Liver (tissue), 10 donors: ENCODE measurements at places on chromosomes 3 and 15. TPM values are rescaled to one million over a fixed set of nuclear protein-coding genes. Genes with fewer than 3 reads are reported as not detected.

GRCh38 chr3:72593881-72594397 lies 254.3 kb downstream of the SHQ1 start:
- no peaks in the 10 kb centered on the region for H3K27me3 ChIP-seq
- no peak overlapping the region for H3K4me3 ChIP-seq
- peaks cover 9% of the 10 kb centered on the region for H3K4me1 ChIP-seq
- H3K27ac ChIP-seq = peak overlapping the region; percentile 47

GRCh38 chr3:9400616-9401015 lies 3.2 kb downstream of the SETD5 start:
- peak overlapping the region; percentile 15 for H3K27ac ChIP-seq
- no peak overlapping the region for H3K4me3 ChIP-seq
- DNase-seq = no peak

DNA sequence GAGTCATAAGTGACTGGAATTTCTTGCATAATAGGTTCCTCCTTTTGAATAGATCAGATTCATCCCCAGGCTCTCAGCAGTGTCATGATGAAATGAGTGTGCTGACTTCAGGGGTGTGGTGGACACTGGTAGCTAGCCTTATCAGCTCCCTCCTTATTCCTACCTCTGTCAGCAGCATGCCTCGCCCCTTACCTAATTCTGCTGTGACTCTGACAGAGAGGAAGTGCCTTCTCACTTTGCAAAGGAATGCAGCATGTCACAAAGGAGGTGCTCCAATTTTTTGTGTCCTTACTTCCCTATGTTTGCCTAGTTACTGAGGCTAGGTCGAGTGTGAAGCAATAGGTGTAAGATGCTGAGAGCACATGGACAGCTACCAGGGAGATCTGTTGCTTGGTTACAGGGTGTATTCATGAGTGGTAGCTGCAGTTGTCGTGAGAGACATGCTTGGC lies 90.6 kb downstream of the TNFAIP8L3 start:
- H3K4me3 ChIP-seq = no peak overlapping the region
- no peaks in the 10 kb centered on the region for H3K36me3 ChIP-seq
- no peaks in the 10 kb centered on the region for H3K4me1 ChIP-seq
- no peak for DNase-seq

DNA sequence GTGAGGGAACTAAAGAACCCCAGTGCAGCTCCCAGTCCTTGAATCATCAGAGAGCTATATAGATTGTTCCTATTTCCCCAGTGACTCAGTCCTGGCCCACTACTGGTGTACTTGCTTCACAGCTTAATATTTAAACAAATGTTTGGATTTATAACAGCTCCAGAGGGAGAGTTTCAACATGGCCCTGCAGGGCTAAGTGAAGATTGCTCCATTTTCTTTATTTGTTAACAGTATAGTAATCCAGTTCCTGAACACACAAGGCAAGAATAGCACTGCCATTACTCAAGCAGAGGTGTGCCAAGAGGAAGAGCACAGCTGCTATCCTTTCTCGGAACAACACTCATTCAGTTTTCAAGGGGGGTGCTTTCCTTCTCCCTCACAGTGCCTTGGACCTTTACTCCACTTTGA lies 6.5 kb downstream of the SQOR start:
- H3K36me3 ChIP-seq = no peaks in the 10 kb centered on the region
- H3K27me3 ChIP-seq = no peaks in the 10 kb centered on the region
- peaks cover 11% of the 10 kb centered on the region for H3K4me1 ChIP-seq
- DNase-seq = no peak
- peak overlapping the region; percentile 74 for H3K27ac ChIP-seq

GRCh38 chr15:62809115-62809967 lies 233.2 kb upstream of the TPM1 start:
- H3K36me3 ChIP-seq = no peaks in the 10 kb centered on the region
- no peak overlapping the region for H3K27ac ChIP-seq
- no peak overlapping the region for H3K4me3 ChIP-seq
- DNase-seq = no peak

GRCh38 chr3:187336322-187336721 lies 31.9 kb upstream of the RTP4 start:
- no peak overlapping the region for H3K4me3 ChIP-seq
- no peaks in the 10 kb centered on the region for H3K36me3 ChIP-seq
- no peak for DNase-seq
- H3K27me3 ChIP-seq = no peaks in the 10 kb centered on the region

DNA sequence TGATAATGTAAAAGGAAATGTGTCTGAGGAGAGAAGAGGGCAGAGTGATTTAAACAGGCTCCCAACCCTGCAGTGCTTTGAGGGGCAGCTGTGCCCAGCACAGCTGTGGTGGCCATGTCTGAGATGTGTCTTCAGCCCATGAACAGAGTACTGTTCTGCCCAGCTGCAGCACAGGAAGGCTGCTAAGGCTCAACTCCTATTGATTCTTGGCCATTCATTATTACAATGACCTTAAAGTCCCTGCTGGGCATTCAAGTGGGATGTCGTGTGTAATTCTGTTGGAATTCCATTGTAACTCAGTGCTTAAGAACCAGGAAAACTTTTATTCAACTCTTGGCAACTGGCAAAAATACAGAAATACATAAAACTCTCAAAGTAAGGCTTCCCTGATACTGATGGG lies 229.3 kb downstream of the MCTP2 start:
- DNase-seq = no peak
- H3K4me1 ChIP-seq = no peaks in the 10 kb centered on the region
- H3K27ac ChIP-seq = no peak overlapping the region

GRCh38 chr15:42727750-42728381 lies 9.1 kb downstream of the CDAN1 start:
- H3K36me3 ChIP-seq = peaks cover 82% of the 10 kb centered on the region
- no peaks in the 10 kb centered on the region for H3K4me1 ChIP-seq
- no peak for DNase-seq
- H3K27me3 ChIP-seq = no peaks in the 10 kb centered on the region

DNA sequence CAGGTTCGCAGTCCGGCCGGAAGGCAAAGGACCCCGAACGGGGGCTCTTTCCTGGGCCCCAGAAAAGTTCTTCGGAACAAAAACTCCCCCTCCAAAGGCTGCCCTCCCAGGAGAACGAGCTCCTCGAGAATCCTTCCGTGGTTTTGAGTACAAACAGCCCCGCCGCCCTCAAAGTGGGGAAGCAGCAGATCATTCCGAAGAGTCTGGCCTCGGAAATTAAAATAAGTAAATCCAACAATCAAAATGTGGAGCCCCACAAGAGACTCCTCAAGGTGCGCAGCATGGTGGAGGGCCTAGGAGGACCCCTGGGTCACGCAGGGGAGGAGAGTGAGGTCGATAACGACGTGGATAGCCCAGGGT lies 1.3 kb downstream of the ARHGEF26 start:
- peaks cover 2% of the 10 kb centered on the region for H3K36me3 ChIP-seq
- peak overlapping the region; percentile 82 for H3K27ac ChIP-seq
- peak overlapping the region; percentile 68 for H3K4me3 ChIP-seq

DNA sequence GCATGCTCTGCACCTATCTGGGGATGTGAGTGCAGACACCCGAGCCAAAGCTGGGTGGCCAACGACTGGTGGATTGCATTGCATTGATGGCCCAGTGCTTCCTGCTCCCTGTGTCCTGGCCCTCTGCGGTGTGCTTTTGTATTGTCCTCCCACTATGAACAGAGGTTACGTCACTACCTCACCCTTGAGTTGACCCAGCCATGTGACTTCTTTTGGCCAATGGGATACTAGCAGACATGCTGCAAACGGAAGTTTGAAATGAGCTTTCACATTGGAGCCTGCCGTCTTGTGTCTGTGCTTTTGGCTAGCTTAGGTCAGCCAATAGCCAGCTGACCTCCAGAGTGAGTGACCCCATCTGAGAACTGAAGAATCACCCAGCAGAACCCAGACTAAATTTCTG lies 15.3 kb upstream of the TBC1D21 start:
- DNase-seq = no peak
- no peaks in the 10 kb centered on the region for H3K36me3 ChIP-seq
- H3K4me3 ChIP-seq = no peak overlapping the region
- H3K4me1 ChIP-seq = no peaks in the 10 kb centered on the region
- no peaks in the 10 kb centered on the region for H3K27me3 ChIP-seq

GRCh38 chr3:149599236-149599635 lies 58.6 kb downstream of the WWTR1 start:
- H3K27ac ChIP-seq = peak overlapping the region; percentile 47
- no peaks in the 10 kb centered on the region for H3K27me3 ChIP-seq
- H3K36me3 ChIP-seq = peaks cover 2% of the 10 kb centered on the region
- peaks cover 6% of the 10 kb centered on the region for H3K4me1 ChIP-seq

DNA sequence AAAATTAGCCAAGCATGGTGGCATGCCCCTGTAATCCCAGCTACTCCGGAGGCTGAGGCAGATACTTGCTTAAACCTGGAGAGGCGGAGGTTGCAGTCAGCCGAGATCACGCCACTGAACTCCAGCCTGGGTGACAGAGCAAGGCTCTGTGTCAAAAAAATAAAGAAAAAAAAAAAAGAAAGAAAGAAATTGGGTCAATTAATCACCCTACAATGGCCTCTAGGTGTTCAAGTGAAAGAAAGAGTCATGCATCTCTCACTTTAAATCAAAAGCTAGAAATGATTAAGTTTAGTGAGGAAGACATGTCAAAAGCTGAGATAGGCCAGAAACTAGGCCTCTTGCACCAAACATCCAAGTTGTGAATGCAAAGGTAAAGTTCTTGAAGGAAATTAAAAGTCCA lies 44.9 kb upstream of the GSK3B start:
- H3K36me3 ChIP-seq = no peaks in the 10 kb centered on the region
- H3K27me3 ChIP-seq = no peaks in the 10 kb centered on the region
- H3K27ac ChIP-seq = no peak overlapping the region

GRCh38 chr3:64163019-64163754 lies 62.1 kb downstream of the PRICKLE2 start:
- no peak overlapping the region for H3K4me3 ChIP-seq
- H3K27ac ChIP-seq = no peak overlapping the region
- no peaks in the 10 kb centered on the region for H3K27me3 ChIP-seq
- DNase-seq = no peak
- no peaks in the 10 kb centered on the region for H3K36me3 ChIP-seq

- DNase-seq = peak; percentile 58
- H3K27me3 ChIP-seq = no peaks in the 10 kb centered on the region
- H3K4me3 ChIP-seq = peak overlapping the region; percentile 92
- H3K36me3 ChIP-seq = peaks cover 13% of the 10 kb centered on the region
- H3K27ac ChIP-seq = peak overlapping the region; percentile 97
Observed at GRCh38 chr3:63912768-63913588, 795 bp upstream of the SCAANT1 start.

DNA sequence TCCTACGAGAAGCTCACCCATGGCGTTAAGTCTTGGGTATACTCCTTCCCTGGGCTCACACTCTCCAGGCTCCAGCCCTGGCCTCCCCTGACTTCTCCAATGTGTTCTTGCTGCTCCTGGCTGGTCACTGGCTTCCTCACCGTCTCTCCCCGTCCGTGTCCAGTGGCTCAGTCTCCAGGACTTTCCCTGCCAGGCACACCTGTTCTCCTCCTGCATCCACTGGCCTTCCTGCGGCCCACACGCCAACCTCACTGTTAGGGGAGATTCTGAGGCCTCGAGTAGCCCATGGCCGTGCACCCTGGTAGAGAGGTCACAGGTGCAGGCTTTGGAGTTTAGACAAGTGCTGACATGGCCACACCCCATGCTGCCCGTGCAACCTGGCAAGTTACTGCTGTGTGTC lies 91.9 kb upstream of the SNRPA1 start:
- H3K27ac ChIP-seq = no peak overlapping the region
- no peak overlapping the region for H3K4me3 ChIP-seq
- H3K4me1 ChIP-seq = peaks cover 4% of the 10 kb centered on the region
- no peaks in the 10 kb centered on the region for H3K27me3 ChIP-seq

DNA sequence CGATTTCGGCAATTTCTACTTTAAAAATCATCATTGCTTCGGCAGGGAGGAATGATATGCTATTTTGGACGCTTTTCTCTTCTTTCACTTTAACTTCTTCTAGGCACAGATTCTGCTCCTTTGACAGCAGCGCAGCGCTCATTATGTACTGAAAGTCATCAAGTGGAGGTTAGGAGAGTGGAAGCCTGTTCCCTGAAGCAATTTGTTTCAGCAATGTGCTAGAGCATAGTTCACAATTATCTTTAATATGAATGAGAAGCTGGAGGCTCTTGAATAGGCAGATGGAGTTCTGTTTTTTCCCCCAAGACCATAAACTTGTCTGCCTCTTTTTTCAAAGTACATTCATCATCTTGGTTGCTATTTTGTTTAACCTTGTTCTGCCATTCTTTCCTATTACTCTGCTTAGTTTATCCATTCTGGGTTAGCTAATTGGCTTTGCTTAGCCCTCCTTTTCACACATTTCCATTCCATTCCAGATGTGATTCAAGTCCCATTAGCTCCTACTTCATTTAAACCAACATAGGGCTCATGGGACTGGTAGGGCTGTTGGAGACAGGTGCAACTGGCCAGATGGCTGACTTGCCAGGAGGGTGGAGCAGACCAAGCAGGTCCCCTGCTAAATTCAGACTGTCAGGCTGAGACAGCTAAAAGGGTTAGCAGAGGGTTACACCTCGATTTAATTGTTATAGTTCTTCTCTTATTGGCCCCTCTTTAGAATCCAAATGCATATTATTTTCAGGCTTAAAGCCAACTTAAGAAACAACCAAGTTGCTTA lies 534.7 kb upstream of the CBLB start:
- no peaks in the 10 kb centered on the region for H3K27me3 ChIP-seq
- H3K4me1 ChIP-seq = no peaks in the 10 kb centered on the region
- no peak overlapping the region for H3K27ac ChIP-seq
- H3K36me3 ChIP-seq = no peaks in the 10 kb centered on the region

GRCh38 chr15:92411256-92411655 lies 17.6 kb downstream of the ST8SIA2 start:
- H3K4me3 ChIP-seq = no peak overlapping the region
- H3K36me3 ChIP-seq = no peaks in the 10 kb centered on the region
- no peak for DNase-seq
- H3K4me1 ChIP-seq = no peaks in the 10 kb centered on the region

- no peaks in the 10 kb centered on the region for H3K27me3 ChIP-seq
- no peak for DNase-seq
- H3K4me3 ChIP-seq = no peak overlapping the region
- no peaks in the 10 kb centered on the region for H3K36me3 ChIP-seq
- peaks cover 8% of the 10 kb centered on the region for H3K4me1 ChIP-seq
Observed at GRCh38 chr15:68309024-68309423, 31.5 kb downstream of the FEM1B start.

GRCh38 chr3:135140591-135140990 lies 345.5 kb downstream of the EPHB1 start:
- H3K4me3 ChIP-seq = no peak overlapping the region
- H3K27me3 ChIP-seq = no peaks in the 10 kb centered on the region
- peaks cover 15% of the 10 kb centered on the region for H3K4me1 ChIP-seq
- no peak for DNase-seq

- DNase-seq = no peak
- no peak overlapping the region for H3K4me3 ChIP-seq
- H3K27ac ChIP-seq = no peak overlapping the region
- H3K4me1 ChIP-seq = no peaks in the 10 kb centered on the region
- H3K36me3 ChIP-seq = no peaks in the 10 kb centered on the region
Observed at GRCh38 chr3:64047787-64048186, 24.5 kb upstream of the PSMD6 start.

The BCL2A1 gene
- 2.9 TPM for total RNA-seq

The TEX55 gene
- total RNA-seq = not detected

The FRMD5 gene
- total RNA-seq = 0.25 TPM

The EPHA3 gene
- 1.6 TPM for total RNA-seq

The TMEM207 gene
- not detected for total RNA-seq

The TOPAZ1 gene
- total RNA-seq = not detected

The CIP2A gene
- total RNA-seq = 44.9 TPM

The BUB1B gene
- total RNA-seq = 31.1 TPM

The IMPDH2 gene
- 33.6 TPM for total RNA-seq

The POPDC2 gene
- total RNA-seq = 1.1 TPM
